ENCODE measurements at places on chromosomes 3 and 15. TPM values are rescaled to one million over a fixed set of nuclear protein-coding genes. Genes with fewer than 3 reads are reported as not detected.

The CCDC39 gene
- polyA plus RNA-seq, result not detected

GRCh38 chr15:68787609-68788263 lies 33.0 kb downstream of the ANP32A start:
- no peak for DNase-seq

DNA sequence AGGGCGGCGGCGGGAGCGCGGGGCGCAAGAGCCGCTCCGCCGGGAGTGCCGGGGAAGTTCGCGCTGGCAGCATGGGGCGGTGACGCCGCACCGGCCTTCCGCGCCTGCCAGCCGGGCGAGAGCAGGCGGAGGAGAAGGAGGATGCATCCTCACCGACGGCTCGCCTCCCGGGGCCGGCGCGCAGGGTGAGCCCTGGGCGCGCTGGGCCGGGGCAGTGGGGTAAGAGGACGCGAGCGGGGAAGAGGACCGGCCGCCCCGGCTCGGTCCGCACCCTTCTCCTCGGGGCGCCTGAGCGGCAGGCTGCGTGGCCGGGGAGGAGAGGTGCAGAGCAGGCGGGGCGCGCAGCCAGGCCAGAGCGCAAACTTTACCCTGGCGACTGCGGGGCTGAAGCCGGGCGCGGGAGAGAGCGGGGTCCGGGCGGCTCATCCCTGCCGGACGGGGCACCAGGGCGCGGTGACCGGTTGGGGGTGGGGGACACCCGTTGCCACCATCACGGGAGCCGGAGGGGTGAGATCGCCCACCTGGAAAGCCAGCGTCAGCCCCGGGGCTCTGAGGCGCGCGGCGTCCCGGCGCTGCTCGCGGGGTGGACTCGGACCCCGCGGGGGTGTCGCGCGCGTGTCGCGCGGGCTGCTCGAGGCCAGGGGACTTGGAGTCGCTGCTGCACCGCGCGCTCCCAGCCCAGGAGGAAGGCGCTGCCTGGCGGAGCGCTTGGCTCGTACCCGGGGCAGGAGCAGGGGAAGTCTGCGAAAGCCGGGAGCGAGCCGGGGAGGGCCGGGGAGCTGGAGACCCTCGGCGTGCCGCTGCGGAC lies 542 bp downstream of the GABRA5 start:
- no peak for DNase-seq

DNA sequence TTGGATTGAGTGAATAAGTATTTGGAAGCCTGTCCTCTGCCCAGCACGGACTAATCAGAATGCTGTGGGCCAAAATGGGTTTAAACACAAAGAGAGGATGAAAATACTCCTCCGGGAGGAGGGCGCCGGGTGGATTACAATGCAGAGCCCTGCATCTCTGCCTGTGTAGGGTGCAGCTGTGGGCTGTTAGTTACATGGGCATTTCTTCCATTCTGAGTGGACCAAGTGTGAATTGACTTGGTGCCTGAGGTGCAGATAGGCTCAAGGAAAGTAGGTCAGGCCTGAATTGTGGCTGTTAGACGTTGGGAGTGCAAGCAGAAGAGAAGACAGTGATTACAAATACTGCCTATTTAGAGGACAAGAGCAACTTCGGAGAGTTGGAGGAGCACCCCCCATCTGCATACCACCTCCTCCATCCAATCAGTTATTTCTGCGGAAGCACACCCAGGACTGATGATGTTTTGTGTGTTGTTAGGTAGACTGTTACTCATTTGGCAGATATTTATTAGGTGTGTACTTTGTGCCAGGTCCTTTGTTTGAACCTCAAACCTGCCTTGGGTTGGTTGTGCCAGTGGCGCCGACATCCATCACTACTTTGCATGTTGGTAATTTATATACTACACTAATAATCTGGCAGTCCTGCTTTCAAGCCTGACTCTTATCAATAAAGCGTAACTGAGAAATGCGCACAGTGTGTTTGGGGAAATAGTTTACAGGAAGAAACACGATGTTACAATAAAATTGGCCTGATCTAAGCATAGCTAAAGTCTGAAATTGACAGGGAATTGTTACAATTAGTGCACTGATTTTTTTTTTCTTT lies 33.0 kb downstream of the PTPRG start:
- DNase-seq, result no peak

DNA sequence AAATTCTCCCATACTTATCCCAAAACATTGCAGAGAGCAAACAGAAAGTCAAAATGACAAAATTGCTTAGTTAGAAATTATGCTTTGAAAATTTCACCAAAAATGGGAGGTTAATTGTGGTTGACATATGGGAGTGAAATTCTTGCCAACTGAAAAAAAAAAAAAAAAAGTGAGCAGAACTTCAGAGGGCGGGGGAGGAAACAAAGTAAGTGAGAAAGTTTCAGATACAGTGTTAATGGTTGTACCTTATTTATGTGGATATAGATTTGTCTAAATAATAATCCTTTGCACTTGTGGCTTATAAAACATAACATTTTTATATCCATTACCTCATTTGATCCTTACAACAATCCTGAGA lies 91.5 kb upstream of the RAP2B start:
- no peak for DNase-seq

DNA sequence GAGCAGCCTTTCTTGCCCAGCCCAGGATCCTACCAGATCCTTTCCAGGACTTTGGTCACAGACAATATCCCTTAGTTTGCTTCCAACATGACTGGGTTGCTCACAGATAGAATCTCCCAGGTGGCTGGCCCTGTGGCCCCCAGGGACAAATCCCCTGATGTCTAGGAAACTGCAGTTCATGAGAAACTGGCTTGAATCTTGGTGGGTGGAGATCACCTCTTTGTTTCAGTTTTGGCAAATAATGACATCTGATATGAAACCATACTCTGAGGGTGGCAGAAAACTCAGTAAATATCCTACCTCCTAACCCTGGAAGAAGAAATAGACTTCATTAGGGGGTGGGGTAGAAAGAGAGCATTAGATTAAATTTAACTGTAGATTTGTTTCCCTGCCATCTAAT lies 44.1 kb upstream of the PFN2 start:
- no peak for DNase-seq

DNA sequence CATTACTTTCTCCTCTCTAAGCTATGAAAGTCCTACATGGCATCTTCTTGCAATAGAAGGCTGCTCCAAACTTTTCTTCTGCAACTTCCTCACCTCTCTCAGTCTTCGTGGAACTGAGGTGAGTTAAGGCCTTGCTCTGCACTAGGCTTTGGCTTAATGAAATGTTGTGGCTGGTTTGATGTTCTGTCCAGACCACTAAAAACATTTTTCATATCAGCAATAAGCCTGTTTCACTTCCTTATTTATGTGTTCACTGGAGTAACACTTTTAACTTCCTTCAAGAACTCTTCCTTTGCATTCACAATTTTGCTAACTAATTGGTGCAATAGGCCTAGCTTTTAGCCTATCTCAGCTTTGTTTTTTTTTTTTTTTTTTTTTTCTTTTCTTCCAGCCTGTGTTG lies 335.3 kb upstream of the NECTIN3 start:
- no peak for DNase-seq

DNA sequence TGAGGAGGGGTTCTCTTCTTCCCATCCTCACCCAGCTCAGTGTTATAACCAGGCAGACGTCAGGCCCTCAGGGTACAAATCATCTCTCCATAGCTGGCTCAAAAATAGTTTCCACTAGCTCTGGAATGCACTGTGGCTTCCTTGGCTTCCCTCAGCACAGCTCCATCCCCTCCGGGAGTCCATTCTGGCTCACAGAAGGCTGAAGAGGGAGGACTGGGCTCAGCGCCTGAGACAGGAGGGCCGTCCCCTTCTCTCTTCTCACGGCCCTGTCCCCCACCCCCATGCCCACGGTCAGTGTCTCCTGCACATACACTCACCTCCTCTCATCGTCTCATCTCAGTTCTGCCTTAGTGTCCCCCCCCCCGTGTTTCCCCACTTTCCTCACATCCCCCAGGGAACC lies 50.1 kb downstream of the UMPS start:
- peak; percentile 85 for DNase-seq

DNA sequence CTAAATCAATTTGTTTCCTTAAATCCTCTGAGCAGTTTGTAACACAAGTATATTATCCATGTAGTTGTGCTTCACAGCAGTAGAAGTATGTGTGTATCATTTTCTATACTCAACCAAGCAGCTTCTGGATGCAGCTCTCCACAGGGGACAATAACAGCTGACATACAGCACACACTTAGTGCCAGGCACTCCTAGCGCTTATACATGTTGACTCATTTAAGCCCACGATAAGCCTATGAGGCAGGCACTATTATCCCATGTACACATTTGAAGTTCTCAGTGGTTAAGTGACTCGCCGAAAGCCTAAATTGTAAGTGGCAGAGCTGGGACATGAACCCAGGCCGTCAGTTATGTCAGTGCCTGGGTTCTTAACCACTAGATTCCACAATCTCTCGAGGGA lies 20.3 kb upstream of the LPP start:
- DNase-seq, result no peak

DNA sequence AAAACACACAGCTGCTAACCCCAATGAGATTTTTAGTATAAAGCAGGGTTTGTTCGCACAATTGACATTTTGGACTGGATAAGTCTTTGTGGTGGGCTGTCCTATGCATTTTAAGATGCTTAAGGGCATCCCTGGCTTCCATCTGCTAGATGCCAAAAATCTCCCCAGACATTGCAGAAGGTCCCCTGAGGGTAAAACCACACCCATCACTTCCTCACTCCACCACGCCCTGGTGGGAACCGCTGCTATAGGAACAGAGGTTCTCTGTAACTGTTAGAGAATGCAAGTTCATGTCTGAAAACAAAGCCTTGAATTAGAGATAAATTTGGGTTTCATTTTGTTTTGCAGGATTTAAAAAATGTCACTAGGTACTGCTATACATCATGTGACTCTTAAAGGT lies 67.7 kb downstream of the ARHGEF26 start:
- no peak for DNase-seq
